ENCODE measurements at places on chromosomes 7 and 10.

DNA sequence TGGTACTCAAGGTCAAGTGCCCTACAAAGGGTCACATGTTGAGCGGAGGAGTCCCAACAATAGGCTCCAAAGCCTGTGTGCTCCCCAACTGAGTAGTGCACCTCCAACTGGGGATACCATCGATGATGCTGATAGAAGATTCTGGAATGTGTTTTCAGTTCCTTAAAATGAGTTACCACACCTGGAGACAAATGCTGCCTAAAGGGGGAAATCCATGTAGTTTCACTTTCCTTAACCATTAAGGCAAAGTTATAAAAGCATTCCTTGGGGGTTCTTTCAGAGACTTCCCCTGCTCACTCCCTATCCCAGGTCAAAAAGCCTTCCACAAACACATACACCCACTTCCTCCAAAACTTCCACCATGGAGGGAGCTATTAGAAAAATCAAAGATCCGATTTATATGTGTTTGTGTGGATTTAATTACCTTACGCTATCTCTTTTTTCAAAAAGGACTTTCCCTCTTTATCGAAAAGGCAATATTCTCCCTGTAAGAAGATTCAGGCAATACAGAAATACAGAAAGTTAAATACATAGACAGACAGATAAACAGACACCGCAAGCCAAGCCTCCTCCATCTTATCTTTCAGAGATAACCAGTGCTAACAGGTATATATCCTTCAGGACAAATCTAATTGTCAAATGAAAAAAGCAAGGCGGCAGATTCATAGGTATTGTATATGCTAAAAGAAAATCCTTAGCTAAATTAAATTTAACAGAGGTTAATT lies 135.9 kb upstream of the ASAH2 start:
- DNase-seq: no peak

- DNase-seq: no peak
Measured at GRCh38 chr7:54877683-54878082, 118.7 kb upstream of the SEC61G start.

- no peak for DNase-seq
Measured at GRCh38 chr7:49322476-49322875, 398.1 kb downstream of the CDC14C start.

GRCh38 chr7:2941216-2941859 lies 97.2 kb upstream of the GNA12 start:
- no peak for DNase-seq

DNA sequence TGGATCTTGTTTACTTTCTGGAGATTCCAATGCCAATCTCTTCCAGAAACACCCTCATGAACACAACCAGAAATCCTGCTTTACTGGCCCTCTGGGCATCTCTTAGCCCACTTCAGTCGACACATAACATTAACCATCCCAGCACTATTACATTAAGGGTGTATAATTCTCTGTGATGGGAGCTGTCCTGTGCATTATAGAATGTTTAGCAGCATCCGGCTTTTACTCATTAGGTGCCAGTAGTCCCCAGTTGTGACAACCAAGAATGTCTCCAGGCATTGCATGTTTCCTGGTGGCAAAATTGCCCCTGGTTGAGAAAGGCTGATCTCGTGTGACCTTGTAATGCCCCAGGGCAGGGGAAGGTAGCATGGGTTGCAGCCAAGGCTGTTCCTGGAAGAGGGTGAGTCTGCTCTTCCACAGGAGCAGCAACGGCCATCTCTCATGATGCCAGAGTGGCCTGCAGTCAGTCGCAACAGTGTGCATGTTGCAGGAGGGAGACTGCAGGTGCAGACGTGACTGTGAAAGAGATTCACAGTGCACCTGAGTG lies 2.6 kb upstream of the DDC start:
- no peak for DNase-seq

- DNase-seq: no peak
Measured at GRCh38 chr7:96901822-96902445, 103.4 kb upstream of the DLX6 start.

GRCh38 chr7:5413449-5413786 lies 10.2 kb downstream of the TNRC18 start:
- no peak for DNase-seq
